ENCODE measurements at places on chromosomes 1 and 21. TPM values are rescaled to one million over a fixed set of nuclear protein-coding genes. Genes with fewer than 3 reads are reported as not detected.
A peak's percentile ranks its signal among the peaks of the same experiment; 100 is the strongest.

GRCh38 chr1:53088616-53089300 is 26.7 kb downstream of the PODN start:
- H3K27me3 ChIP-seq, result no peaks in the 10 kb centered on the region
- no peak for DNase-seq
- H3K36me3 ChIP-seq, result no peaks in the 10 kb centered on the region

- no peak overlapping the region for H3K27ac ChIP-seq
- no peak for DNase-seq
- no peaks in the 10 kb centered on the region for H3K36me3 ChIP-seq
Observed at GRCh38 chr21:41827951-41828883, 50.9 kb downstream of the PRDM15 start.

GRCh38 chr1:108570998-108571401 is 11.1 kb downstream of the EEIG2 start:
- H3K36me3 ChIP-seq, result peaks cover 4% of the 10 kb centered on the region
- no peaks in the 10 kb centered on the region for H3K27me3 ChIP-seq
- no peak overlapping the region for H3K27ac ChIP-seq
- peaks cover 2% of the 10 kb centered on the region for H3K4me1 ChIP-seq
- no peak overlapping the region for H3K4me3 ChIP-seq

DNA sequence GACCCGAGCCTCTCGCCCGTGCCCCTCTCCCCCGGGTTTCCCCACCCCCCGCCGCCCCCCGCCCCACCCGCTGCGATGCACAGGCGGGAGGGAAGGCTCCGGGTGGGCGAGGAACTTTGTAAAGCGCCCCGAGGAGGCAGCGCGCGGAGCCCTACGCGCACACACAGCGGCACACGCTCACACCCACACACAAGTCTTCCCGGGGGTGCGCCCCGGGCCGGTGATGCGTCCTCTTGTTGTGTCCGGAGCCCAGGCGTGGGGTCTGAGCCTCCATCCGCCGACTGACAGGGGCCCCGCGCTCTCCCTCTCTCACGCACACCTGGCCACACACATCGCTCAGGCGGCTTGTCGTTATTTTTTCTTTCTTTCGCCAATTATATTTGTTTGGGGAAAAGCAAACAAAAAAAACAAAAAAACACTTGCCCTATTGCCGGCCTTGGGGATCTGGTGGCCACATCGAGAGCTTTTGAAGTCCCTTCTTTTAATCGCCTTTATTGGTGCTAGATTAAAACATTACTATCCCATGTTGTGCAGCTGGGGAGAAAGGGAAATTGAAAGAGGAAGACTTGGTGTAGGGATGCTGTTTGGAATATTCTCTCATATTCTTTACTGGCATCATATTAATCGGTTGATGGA is 770 bp downstream of the NTNG1 start:
- H3K4me3 ChIP-seq, result peak overlapping the region; percentile 81
- peaks cover 64% of the 10 kb centered on the region for H3K27me3 ChIP-seq
- H3K4me1 ChIP-seq, result peaks cover 16% of the 10 kb centered on the region
- no peak for DNase-seq
- H3K27ac ChIP-seq, result no peak overlapping the region

DNA sequence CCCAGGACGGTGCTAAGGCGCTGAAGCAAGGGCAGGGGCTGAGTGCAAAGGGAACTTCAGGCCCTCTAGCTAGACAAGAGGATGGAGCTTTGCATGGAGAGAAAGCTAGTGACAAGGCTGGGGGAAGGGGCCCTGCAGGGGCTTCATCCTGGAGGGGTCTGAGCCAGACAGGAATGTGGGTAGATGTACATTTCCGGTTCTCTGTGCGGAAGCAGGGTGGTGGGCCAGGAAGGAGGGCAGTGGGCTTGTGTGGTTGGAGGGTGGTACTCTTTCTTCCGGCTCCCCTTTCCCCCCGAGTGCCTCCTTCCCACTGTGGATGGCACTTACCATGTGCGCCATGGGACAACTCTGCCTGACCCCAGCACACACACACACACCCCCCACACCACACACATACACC is 1.5 kb downstream of the KISS1 start:
- H3K27ac ChIP-seq, result peak overlapping the region; percentile 25
- no peak for DNase-seq
- peaks cover 15% of the 10 kb centered on the region for H3K4me1 ChIP-seq
- peaks cover 23% of the 10 kb centered on the region for H3K27me3 ChIP-seq
- H3K36me3 ChIP-seq, result no peaks in the 10 kb centered on the region

DNA sequence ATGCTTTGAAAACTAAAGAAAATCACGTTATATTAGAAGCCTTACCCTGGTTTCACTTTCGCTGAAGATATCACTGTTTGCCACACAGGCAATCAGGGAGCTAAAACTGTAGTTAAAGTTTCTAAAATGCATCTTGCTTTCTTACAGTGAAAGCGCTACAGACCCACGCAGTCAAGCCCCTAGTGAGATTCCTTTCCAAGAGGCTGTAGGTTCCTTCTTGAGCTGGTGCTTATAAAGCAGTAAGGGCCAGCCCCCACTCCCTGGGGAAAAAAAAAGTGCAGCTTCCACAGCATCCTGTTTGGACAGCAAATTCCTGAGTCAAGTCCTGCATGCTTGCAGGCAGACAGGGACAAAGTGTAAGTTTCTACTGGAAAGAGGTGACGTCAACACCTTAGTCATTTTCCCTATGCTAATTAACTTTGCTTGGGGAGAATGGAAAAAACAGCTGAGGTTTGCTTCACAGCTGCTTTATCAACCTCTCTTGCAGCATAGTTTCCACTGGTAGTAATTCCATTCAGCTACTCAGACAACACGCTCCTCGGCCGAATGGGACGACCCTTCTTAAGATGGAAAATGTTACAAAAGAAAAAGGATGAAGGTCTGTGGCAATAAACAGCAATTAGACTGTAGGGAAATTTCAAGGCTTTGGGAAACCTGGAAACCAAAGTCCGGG is 14.7 kb upstream of the KCNE1 start:
- no peaks in the 10 kb centered on the region for H3K27me3 ChIP-seq
- H3K4me1 ChIP-seq, result peaks cover 5% of the 10 kb centered on the region
- DNase-seq, result no peak
- H3K27ac ChIP-seq, result no peak overlapping the region

DNA sequence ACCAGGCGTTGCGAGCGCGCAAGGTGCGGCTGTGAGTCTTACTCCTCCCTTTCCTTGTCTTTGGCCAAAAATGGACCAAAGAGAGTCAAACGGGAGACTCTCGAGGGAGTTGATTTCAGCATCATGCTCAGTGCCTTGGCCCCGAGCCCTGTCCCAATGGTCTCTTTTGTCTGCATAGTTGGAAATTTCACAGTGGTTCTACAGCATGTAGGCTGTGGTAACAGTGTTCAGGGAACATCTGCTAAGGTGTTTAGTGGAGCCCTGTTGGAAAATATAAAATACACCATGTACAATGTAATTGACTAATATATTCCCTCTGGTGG is 2.7 kb downstream of the CACNA1E start:
- peaks cover 8% of the 10 kb centered on the region for H3K4me1 ChIP-seq
- peaks cover 80% of the 10 kb centered on the region for H3K27me3 ChIP-seq
- H3K27ac ChIP-seq, result no peak overlapping the region
- DNase-seq, result no peak
- H3K36me3 ChIP-seq, result no peaks in the 10 kb centered on the region

DNA sequence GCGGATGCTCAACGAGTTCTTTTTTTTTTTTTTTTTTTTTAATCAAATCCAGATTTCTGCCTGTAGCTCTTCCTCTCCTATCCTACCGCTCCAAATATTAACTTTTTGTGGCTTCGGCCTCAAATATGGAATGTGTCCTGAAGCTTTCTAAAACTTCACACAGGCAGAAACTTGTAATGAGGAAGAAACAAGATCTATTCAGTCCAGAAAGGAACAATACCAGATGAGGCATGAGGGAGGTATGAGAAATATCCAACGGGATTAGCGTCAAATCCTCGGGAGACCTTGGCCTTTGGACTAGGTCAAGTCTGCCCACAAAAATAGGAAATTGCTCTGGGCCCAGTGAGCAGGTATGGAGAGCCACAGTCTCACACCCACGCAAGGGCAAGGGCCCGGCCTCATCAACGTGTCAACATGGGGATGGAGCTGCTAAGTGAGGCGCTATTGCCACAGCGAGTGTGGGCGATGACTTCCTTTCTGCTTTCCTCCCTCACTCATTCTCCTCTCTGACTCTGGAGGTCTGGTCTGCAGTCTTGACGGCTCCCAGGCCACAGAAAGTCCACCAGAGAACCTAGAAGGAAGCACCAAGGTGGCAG is 66.6 kb downstream of the BCAR3 start:
- H3K4me3 ChIP-seq, result no peak overlapping the region
- H3K36me3 ChIP-seq, result no peaks in the 10 kb centered on the region
- H3K27me3 ChIP-seq, result peaks cover 4% of the 10 kb centered on the region
- H3K27ac ChIP-seq, result no peak overlapping the region
- no peaks in the 10 kb centered on the region for H3K4me1 ChIP-seq

DNA sequence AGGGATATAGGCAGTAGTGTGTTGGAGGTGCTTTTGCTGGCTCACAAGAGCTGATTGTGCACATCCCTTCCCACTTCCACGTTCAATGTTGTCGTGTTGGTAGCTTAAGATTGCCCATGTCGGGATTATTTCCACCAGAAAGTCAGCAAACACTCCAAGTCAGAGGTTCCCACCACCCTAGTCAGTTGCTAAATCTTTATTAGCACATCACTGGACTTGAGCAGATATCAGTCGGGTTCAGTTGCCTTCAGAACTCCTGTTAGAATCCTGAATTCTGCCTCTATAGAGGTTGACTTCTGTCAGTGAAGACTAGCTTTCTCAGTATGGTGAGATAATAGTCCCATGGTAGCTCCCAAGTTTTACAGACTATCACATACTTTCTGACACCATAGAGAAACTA is 10.5 kb downstream of the AGL start:
- no peak overlapping the region for H3K4me3 ChIP-seq
- no peaks in the 10 kb centered on the region for H3K4me1 ChIP-seq
- H3K27me3 ChIP-seq, result no peaks in the 10 kb centered on the region
- DNase-seq, result no peak
- H3K27ac ChIP-seq, result no peak overlapping the region
- peaks cover 29% of the 10 kb centered on the region for H3K36me3 ChIP-seq

GRCh38 chr1:218507355-218508002 is 162.3 kb downstream of the TGFB2 start:
- peaks cover 1% of the 10 kb centered on the region for H3K36me3 ChIP-seq
- DNase-seq, result no peak
- H3K27ac ChIP-seq, result no peak overlapping the region
- H3K4me1 ChIP-seq, result no peaks in the 10 kb centered on the region
- no peak overlapping the region for H3K4me3 ChIP-seq

GRCh38 chr1:170133766-170134495 is 11.8 kb upstream of the NTMT2 start:
- H3K4me3 ChIP-seq, result no peak overlapping the region
- H3K4me1 ChIP-seq, result no peaks in the 10 kb centered on the region
- no peak overlapping the region for H3K27ac ChIP-seq
- H3K27me3 ChIP-seq, result peaks cover 5% of the 10 kb centered on the region
- no peaks in the 10 kb centered on the region for H3K36me3 ChIP-seq
- no peak for DNase-seq

GRCh38 chr1:231357831-231358354 is 19.8 kb downstream of the SPRTN start:
- no peak overlapping the region for H3K27ac ChIP-seq
- no peak for DNase-seq
- H3K27me3 ChIP-seq, result no peaks in the 10 kb centered on the region
- H3K36me3 ChIP-seq, result peaks cover 7% of the 10 kb centered on the region

- no peak overlapping the region for H3K27ac ChIP-seq
- H3K36me3 ChIP-seq, result no peaks in the 10 kb centered on the region
- peaks cover 18% of the 10 kb centered on the region for H3K27me3 ChIP-seq
- DNase-seq, result no peak
- H3K4me1 ChIP-seq, result peaks cover 3% of the 10 kb centered on the region
Observed at GRCh38 chr1:112320058-112320457, 76.0 kb upstream of the CTTNBP2NL start.

DNA sequence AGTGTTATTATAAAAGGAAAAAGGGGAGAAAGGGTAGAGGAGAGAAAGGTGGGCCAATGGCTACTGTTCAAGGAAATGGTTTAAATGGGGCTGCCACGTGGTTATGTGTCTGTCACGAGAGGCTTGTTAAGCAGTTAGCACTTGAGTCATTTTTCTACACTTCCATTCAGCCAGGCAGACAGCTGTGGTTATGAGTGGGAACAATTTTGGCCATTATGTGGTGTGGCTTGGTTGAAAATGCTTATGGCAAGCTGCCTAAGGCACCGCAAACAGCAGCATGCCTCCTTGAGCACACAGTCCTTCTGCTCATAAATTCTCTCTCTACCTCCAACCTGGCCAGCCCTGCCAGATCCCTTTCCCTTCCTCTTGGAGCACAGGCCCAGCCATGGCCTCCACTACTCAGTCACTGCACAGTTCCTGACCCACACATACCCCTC is 3.2 kb upstream of the SRM start:
- peak overlapping the region; percentile 94 for H3K27ac ChIP-seq
- peaks cover 19% of the 10 kb centered on the region for H3K36me3 ChIP-seq
- peak overlapping the region; percentile 56 for H3K4me3 ChIP-seq
- no peak for DNase-seq

DNA sequence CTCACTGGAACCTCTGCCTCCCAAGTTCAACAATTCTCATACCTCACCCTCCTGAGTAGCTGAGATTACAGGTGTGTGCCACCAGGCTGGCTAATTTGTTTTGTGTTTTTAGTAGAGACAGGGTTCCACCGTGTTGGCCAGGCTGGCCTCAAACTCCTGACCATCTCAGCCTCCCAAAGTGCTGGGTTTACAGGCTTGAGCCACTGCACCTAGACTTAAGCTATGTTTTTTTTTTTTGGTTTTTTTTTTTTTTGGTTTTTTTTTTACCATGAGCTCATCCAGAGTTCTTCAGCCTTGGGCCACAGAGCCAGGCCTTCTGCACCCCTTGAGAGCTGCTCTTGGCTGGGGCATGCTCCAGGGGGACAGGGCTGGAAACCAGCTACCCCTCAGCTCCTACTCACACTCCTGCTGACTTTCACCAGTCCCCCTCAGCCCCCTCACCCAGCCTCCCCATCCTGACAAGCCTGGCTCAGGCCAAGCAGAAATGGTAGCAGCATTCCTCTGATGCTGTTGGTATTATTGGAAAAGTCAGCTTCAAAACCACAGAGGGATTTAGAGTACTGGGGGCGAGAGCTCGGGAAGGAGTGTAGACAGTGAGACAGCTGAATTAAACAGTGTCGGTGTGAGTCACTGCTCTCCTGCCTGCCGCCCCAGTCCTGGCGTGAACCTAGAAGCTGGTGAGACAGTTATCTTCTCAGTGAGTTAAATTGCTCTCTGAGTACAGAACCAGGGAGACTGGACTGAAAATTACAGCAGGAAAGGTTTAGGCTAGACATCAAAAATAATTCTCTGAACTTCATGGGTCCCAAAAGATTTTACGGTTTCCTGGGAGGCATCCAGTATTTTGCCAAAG is 63.7 kb downstream of the NAV1 start:
- H3K27me3 ChIP-seq, result peaks cover 6% of the 10 kb centered on the region
- no peak for DNase-seq
- no peaks in the 10 kb centered on the region for H3K36me3 ChIP-seq

GRCh38 chr1:229091721-229092136 is 179.2 kb upstream of the RAB4A start:
- peaks cover 7% of the 10 kb centered on the region for H3K4me1 ChIP-seq
- H3K4me3 ChIP-seq, result no peak overlapping the region
- DNase-seq, result no peak
- H3K27ac ChIP-seq, result no peak overlapping the region

The GJC2 gene
- 6.2 TPM for total RNA-seq

The ATAD3C gene
- 1.0 TPM for total RNA-seq

The RIPPLY3 gene
- not detected for total RNA-seq

The AHCTF1 gene
- 35.8 TPM for total RNA-seq

The SYNC gene
- total RNA-seq, result not detected

The HUNK gene
- 0.78 TPM for total RNA-seq

The LMNA gene
- 11.7 TPM for total RNA-seq

The BTG2 gene
- 99.8 TPM for total RNA-seq

The THEMIS2 gene
- 35.4 TPM for total RNA-seq

The UBXN10 gene
- 0.28 TPM for total RNA-seq

The ESPN gene
- total RNA-seq, result 1.7 TPM
